Stimulated activated CD4-positive, alpha-beta T cell treated with anti-CD3 and anti-CD28 coated beads, TNF-alpha, amount 100 ng/mL, for 4 hours (primary cell): ENCODE measurements at places on chromosomes 1 and 21.

- no peak for DNase-seq
Observed at GRCh38 chr21:19541602-19542001, 1138.0 kb upstream of the TMPRSS15 start.

DNA sequence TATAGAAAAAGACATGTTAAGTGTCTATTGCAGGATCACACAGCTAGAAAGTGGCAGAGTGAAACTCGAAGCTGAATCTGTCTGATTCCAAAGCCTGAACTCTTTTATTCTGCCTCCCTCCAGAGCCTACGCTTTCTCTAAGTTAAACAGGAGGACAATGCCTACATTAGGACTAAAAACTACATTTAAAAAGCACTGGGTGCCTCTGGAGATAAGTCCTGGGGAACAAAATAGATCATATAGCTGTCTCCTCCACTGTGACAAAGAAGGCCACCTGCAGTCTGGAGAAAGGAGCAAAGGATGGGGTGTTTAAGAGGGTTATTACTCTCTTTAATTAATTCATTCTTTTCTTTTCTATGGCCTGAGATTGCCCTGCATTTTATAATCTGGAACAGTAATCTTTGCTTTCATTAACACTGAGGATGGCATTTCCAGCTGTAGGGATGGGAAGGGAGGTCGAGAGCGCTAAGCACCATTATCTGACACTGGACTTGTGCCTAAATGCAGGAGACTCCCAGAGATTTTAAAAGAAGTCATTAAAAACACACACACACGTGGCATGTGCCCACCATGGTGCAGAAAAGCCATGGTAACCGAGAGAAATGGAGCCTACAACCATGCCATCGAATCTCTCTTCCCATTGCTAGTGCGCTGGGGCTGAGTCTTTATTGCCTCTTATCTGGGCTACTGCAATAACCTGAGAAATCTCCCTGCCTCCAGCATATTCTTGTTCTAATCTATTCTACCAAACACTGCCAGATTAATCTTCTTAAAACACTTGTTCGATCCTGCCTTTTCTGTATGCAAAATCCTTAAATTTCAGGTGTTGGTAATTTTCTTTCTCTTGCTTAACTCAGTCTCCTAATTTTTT, 92.2 kb downstream of the PLXNA2 start:
- DNase-seq = no peak

GRCh38 chr21:14699433-14700407, 153.6 kb upstream of the SAMSN1 start:
- no peak for DNase-seq

GRCh38 chr1:157291083-157291482, 152.9 kb upstream of the ETV3 start:
- DNase-seq = no peak

GRCh38 chr1:15343729-15344128, 66.0 kb upstream of the EFHD2 start:
- DNase-seq = no peak

GRCh38 chr21:25934771-25935224, 200.0 kb downstream of the GABPA start:
- no peak for DNase-seq
